KBM-7 (cell line): ENCODE measurements at places on chromosomes 4 and X.

DNA sequence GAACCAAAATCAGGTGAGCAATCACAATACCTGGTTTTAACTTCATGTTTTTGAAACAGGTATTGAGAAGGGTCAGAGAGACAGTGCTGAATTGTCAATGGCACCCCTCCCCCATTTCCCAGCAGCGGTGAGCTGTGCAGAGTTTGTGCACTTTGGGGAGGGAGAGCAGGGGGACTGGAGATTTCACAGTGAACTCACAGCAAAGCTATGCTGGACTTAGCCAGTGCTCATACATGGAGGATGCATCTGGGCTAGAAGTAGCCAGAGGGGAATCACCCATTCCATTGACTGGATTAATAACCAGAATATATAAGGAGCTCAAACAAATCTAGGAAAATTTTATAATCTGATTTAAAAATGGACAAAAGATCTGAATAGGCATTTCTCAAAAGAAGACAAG lies 612.6 kb downstream of the STPG2 start:
- DNase-seq, result no peak

DNA sequence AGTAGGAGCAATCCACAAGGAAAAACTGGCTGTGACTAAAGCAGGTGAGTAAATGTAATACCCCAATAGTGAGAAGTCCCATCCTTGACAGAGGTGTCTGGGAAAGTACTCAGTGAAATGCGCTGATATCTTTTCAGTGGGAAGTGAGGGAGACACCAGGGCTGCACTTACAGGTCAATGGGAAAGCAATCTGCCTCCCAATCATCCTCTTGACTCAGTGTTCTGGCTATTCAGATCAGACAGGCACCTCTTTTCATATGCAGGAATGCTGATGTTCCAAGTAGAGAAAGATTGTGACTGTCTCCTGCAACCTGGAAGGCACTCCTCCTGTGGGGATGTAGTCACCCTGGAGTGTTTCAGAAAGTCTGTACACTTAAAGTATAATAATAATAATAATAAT lies 39.9 kb upstream of the SPIN2A start:
- DNase-seq, result no peak

DNA sequence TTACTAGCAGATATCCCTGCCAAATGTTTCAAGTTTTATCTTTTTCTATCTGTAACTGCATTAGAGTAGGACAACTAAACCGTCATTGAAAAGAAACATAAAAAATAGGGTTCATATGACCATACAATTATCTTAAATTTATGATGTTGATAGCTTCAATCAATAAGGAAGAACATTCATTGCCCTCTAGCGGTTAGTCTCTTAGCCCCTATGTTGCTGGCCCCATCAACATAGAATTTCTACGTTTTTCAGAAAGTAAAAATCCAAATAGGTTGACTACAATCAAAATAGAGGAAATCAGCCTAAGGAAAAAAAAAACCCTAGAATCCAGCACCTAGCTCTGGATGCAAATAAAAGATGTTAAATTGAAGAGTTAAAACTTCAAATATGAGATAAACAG lies 225.1 kb upstream of the ITM2A start:
- peak; percentile 8 for DNase-seq

- DNase-seq, result no peak
Observed at GRCh38 chrX:36804066-36804465, 204.1 kb upstream of the FAM47C start.

DNA sequence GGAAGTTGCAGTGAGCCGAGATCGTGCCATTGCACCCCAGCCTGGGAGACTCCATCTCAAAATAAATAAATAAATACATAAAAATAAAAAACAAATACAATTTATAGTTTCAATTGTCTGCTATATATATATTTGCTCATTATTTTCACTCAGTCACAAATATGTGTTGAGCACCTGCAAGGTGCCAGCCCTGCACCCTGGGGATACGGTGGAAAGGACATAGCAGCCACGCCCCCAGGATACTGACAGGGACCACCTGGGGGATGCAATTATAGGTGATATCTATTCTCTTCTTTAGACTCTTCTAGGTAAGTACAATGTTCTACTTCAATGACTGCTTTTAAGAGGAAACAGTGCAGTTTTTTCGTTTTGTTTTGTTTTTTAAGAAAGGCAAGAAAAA lies 85.0 kb downstream of the JAKMIP1 start:
- DNase-seq, result no peak

- DNase-seq, result no peak
Observed at GRCh38 chrX:41301438-41301824, 32.5 kb upstream of the DDX3X start.

GRCh38 chr4:8607603-8608481 lies 15.3 kb downstream of the CPZ start:
- DNase-seq, result peak; percentile 37

DNA sequence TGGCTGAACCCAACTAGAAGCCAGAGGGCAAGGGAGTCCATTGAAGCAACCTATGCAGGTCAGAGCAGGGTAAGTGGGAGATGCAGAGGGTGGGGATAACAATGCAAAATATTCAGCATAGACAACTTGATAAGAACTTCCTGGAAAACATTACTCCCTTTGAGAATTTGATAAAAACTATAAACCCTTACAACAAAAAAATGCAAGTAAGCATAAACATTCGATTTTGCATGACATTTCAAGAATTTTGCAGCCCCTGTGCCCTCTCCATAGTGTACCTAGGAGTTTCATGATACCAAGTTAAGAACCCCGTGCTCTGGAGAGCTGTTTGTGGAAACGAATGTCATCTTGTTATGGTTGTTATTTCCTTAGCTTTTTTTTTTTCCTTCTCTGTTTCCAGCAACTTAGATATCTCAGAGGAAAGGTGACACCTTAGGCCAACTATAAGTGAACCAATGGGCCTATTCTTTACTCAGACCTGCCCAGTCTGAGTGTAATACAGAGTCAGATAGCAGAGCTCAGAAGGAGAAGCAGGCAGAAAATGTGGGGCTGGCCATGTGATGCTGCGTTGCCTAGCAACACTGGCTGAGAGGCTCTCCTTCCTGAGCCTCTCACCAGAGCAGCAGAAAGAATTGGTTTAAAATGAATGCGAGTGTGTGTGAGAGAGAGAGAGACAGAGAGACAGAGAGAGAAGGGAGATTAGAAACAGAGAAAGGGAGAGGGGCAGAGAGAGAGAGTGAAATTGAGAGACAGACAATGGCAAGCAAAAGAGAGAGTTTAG lies 36.7 kb upstream of the GABRQ start:
- no peak for DNase-seq

GRCh38 chr4:22192084-22192511 lies 243.5 kb upstream of the KCNIP4 start:
- no peak for DNase-seq

DNA sequence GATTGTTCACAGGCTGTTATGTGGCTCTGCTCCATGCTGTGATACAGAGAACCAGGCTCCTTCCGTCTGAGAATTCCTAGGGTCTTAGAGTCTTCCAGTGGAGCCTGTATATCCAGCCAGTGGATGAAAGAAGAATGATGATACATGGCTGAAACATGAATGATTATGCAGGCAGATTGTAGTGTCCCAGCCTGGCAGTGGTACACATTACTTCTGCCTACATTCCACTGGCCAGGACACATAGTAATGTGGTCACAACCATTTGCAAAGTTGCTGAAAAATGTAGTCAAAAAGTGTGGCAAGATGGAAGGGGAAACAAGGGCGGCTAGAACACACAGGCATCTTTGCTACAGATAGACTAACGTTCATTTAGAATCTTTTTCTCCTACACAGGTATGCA lies 4.5 kb upstream of the GBA3 start:
- DNase-seq, result no peak

DNA sequence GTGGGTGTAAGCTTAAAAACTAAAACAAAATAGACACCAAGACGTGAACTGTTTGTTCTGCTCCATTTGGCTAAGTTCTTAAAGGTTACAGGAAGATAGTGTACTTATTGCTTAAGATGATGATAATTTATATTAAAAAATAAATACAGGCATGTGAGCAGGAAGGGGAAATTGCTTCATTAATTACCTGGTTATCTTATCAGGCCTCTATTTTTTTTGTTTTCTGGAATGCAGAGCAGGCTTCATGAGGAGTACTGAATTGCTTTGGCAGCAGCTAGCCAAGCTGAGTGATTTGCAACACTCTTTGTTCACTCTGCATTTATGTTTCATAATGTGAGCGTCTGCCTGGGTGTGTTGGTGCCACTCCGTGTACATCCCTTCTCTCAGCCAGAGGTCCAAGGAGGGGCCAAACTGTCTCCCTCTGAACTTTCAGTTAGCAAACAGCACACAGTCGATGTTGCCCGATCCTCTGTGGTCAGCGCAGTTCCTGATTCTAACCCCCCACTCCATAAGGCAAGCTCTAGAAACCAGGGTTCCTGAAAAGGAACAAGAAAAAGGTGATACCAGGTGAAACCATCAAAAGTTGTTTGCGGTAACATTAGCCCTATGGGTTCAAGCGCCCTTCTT lies 348.2 kb downstream of the SPRY1 start:
- DNase-seq, result peak; percentile 51

- no peak for DNase-seq
Observed at GRCh38 chr4:92232566-92232965, 71.2 kb upstream of the GRID2 start.

GRCh38 chr4:61309616-61310015 lies 109.5 kb downstream of the ADGRL3 start:
- no peak for DNase-seq
